ENCODE measurements at places on chromosomes 6 and 20.

DNA sequence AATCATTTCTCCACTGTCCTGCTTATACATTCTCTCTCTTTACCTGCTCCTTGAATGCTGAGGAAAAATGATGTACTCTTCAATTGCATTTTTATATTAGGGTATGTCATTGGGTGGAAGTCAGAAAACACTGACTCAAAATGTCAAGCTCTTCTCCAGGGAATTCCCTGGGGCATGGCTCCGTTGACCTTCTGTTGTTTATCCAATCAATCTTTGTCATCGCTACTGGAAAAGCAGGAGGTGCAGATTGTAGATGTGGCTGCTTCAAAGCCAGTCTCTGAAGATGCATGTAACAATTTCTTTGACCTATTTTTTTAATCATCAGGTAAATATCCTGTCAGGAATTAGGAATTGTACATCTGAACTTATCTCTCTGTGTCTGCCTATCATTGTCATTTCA lies 63.9 kb upstream of the TENT5A start:
- no peak for DNase-seq

- DNase-seq, result no peak
These were observed 195.8 kb upstream of the ARG1 start for GRCh38 chr6:131377112-131377705.

DNA sequence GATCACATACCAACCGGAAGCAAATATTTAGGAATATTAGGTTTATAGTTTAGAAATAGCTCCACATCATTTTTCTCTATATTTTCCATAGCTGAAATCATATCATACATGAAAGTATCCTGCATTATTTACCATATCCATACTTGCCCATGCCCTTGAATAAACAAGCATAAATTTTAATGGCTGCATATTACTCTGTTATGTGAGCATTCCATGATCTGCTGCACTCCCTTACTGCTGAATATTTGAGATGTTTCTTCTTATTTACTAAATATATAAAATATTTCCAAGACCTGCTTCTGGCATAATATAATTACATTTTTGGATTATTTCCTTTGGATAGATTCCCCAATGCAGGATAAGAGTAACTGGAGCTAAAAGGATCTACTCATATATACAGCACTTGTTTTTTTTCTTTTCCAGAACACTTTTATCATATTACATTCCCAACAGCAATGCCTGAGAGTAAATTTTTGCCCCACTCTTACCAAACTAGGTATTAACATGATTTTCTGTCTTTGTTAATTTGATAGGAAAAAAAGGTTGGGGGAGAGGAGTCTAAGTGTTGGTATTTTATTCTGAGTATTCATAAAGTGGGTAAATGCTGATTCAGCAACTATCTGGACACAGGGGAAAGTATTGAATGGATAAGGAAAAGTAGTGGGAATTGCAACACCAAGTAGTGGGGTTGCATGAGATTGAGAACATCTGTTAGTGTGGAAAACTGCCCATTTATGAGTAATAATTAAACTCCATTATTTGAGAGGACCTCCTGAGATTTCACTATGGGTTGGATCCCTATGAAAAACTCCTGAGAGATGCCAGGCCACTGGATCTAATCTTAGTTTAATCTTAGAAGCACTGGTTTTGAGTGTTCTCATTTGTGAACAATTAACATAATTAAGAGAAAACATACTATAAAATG lies 76.0 kb downstream of the MAN1A1 start:
- DNase-seq, result no peak

DNA sequence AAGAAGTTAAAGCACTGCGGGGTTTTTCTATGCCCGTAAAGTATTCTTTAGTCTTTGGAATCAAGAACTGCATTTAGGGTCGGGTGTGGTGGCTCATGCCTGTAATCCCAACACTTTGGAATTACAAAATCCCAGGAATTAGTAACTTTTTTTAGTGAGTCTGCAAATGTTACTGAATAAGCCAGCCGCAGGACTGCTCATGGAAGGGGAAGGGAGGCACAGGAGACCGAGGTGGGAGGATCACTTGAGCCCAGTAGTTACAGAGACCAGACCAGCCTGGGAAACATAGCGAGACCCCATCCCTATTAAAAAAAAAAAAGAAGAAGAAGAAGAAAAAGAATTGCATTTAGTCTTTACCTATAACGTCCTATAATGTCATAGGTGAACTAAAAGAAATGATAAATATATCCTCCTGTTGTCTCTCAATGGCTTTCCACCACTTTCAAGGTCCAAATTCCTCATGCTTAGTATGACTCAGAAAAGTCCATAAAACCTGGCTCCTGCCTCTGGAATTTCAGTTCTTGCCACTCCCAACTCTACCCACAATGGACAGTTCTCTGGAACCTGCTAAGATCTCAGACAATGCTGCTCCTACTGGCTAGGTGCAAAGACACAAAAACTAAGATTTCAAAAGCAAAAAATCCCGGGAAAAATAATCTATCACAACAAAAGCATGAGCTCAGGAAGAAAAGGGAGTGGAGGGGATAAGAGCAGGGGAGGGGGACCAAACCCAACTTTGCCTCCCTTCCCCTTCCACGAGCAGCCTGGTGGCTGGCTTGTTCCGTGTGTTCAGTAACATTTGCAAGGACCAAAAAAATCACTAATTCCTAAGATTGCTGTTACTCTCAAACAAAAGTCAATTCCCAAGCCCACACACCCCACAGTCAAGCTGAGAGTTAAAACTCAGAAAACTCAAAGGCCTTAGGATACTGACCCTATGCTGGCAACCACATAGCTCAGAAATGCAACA lies 39.0 kb downstream of the B4GALT5 start:
- no peak for DNase-seq

GRCh38 chr6:89799096-89799495 lies 20.5 kb downstream of the MDN1 start:
- no peak for DNase-seq

- DNase-seq, result no peak
These were observed 146.6 kb upstream of the PRSS16 start for GRCh38 chr6:27100921-27101320.

- DNase-seq, result no peak
These were observed 18.5 kb downstream of the PLCB1 start for GRCh38 chr20:8150591-8150990.

DNA sequence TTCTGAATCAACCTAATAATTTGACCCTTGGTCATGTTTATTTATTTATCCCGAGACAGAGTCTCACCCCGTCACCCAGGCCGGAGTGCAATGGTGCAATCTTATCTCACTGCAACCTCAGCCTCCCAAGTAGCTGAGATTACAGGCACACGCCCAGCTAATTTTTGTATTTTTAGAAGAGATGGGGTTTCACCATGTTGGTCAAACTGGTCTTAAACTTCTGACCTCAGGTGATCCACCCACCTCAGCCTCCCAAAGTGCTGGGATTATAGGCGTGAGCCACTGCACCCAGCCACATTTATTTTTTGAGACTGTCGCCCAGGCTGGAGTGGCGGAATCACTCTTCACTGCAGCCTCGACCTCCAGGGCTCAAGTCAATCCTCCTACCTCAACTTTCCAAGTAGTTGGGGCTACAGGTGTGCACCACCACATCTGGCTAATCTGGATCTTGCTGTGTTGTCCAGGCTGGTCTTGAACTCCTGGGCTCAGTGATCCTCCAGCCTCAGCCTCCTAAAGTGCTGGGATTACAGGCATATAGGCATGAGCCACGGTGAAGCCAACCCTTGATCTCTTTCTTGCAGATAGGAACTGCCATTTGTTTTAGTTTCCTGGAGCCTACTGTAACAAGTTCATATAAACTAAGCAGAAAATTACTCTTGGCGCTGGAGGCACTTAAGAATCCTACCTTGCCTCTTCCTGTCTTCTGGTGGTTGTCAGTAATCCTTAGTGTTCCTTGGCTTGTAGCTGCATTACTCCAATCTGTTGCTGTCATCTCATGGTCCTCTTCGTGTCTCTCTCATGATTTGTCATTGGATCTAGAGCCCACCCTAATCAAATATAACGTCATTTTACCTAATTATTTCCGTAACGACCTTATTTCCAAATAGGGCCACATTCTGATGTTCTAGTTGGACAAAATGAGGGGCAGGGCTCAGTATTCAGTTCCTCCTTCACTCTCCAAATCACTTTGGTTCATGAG lies 2.3 kb downstream of the RPS18 start:
- DNase-seq, result no peak

- DNase-seq, result no peak
These were observed 8.6 kb downstream of the ADTRP start for GRCh38 chr6:11769811-11770545.

GRCh38 chr20:50546729-50547314 lies 36.6 kb downstream of the PTPN1 start:
- no peak for DNase-seq

GRCh38 chr6:157229132-157229618 lies 94.1 kb downstream of the TMEM242 start:
- no peak for DNase-seq

DNA sequence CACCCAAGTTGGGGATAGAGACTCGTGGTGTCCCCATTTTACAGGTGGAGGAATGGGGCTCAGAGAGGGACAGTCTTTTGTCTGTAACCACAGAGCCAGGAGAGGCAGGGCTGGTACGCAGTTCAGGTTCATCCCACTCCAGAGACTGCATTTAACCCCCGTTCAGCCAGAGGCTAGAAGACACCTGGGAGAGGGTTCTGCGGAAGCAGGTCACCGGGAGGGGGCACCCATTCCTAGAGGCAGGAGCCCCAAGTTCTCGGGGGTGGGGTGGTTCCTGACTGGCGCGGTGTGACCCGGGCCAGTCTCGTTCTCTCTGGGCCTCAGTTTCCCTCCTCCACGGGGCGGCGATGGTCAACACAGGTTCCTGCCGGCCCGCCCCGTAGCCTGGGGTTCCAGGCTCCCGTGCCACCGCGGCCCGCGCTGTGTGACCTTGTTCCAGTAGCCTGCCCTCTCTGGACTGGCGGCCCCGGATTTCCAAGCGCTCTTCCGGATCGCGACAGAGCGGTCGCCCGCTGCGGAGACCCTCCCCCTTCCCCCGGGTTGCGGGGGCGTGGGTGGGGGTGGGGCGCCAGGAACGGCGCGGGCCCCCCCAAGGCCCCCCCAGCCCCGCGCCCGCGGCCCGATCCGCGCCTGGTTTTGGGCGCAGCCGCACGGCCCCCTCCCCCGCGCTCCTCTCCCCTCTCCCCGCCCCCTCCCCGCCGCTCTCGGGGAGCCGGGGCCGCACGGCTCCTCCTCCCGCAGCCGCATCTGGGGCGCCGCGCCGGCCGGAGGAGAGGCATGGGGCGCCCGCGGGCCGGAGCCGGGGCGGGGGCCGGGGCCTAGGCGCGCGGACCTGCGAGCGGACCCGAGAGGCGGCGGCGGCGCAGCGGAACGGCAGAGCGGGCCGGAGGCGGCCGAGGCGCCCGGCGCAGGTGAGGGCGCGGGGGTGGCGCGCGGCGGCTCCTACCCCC lies at the start of gene DLGAP4:
Gene DLGAP4 (plus strand): TSS at position 738 of the 950 bp plus-strand sequence. CDS start 125,379 bp downstream, outside the sequence.
- DNase-seq, result no peak

GRCh38 chr20:21554985-21555384 lies 41.1 kb upstream of the NKX2-2 start:
- no peak for DNase-seq

DNA sequence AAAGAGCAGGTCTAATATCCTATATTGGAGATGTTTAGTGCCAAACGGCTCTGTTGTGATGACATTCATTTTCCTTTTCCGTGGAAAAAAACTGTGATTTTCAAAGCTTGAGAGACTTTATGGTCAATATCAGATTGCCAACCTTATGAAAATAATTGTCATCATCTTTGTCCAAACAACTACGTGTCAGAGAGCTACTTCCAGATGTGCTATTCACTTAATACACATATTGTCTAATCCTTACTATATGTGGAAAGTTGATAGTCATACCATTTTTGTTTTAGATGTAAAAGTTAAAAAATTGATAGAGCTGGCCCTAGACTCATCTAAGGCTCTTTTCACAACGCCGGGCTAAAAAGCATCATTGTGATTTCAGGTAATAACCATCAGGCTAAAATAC lies 550.0 kb downstream of the PHF3 start:
- no peak for DNase-seq

GRCh38 chr6:96124778-96125177 lies 109.0 kb downstream of the FUT9 start:
- DNase-seq, result no peak

- DNase-seq, result no peak
These were observed 15.9 kb downstream of the GPR31 start for GRCh38 chr6:167141667-167142432.

DNA sequence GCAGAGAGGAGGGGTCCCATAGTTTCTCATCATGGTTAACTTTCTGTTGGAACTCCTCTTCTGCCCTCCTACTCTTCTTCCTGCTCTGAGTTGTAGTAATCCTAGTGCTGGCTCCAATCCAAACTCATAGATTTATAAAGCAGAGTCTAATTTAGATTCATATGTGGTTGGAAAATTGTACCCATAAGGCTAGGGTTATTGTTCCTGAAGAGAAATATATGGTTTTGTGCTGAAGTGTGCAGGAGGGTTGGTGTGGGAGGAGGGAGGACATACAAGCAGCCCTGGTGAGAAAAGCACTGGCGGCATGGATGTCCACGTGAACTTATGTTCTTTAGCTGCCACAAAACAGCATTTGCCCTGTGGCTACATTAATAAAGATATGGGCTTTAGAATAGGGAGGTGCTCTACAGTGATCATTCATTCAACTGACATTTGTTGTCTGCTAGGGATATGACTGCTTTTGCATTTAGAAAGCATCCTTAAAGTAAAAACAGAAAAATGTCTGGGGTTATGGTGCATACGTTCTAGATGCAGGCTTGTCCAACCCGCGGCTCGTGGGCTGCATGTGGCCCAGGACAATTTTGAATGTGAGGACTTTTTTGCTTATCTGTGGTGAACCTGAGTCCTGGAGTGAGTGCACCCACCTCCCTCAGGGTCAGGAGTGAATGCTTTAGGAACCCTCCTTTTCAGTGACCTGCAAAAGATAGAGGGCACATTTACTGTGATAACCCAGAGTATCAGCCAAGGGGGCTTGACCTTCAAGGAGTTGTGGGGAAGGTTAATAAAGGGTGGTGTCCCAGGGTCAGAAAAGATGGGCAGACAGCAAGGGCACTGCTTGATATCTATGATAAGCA lies 4.1 kb downstream of the HLA-A start:
- DNase-seq, result no peak

- peak; percentile 60 for DNase-seq
These were observed 72.3 kb downstream of the BTBD9 start for GRCh38 chr6:38567436-38567835.

DNA sequence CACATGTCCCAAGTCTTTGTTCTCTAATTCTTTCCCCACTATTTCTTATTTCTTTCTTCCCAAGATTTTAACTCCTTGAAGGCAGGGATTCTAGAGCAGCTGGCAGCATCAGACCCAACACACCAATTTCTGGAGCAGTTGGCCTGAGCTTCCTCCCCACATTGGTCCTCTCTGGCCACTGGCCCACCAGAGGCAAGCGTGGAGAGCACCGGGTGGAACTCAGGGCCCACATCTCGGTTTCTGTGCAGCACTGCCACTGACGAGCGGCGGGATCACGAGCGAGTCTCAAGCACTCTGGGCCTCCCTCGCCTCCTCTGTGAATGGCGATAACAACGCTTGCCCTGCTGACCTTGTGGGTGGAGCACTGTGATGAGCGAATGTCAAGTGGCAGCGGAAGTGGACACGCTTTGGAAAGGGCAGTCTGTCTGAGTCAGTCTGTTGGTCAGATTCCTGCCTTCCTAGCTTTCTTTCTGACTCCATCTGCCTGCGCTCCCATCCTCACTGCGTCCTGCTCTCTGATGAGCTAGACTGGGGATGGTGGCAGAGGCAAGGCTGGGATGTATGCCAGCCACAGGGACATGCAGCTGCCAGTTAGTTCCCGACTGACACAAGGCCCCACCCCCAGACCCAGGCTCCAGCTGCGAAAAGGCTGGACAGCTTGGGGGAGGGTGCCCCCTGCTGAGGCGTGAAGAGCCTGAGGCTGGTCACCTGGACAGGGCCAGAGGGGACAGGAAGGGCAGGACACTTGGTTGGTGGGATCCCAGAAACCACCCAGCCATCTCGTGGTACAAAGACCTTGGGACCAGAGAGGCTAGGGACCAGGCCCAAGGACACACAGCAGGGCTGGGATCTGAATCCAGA lies 4.5 kb upstream of the SPDEF start:
- no peak for DNase-seq

All from left hindlimb (tissue), 1 donor.